ENCODE measurements at places on chromosomes 2 and 18. TPM values are rescaled to one million over a fixed set of nuclear protein-coding genes. Genes with fewer than 3 reads are reported as not detected.
A peak's percentile ranks its signal among the peaks of the same experiment; 100 is the strongest.

Gene SUPT7L
- polyA plus RNA-seq, result 37.7 TPM

Gene CAPN14
- 0.05 TPM for polyA plus RNA-seq

Gene STEAP3
- polyA plus RNA-seq, result 2.3 TPM

Gene DLGAP1
- 2.0 TPM for polyA plus RNA-seq

Gene TMEM17
- 3.0 TPM for polyA plus RNA-seq

Gene PROC
- not detected for polyA plus RNA-seq

Gene MAP3K19
- not detected for polyA plus RNA-seq

Gene AAMP
- 71.1 TPM for polyA plus RNA-seq

DNA sequence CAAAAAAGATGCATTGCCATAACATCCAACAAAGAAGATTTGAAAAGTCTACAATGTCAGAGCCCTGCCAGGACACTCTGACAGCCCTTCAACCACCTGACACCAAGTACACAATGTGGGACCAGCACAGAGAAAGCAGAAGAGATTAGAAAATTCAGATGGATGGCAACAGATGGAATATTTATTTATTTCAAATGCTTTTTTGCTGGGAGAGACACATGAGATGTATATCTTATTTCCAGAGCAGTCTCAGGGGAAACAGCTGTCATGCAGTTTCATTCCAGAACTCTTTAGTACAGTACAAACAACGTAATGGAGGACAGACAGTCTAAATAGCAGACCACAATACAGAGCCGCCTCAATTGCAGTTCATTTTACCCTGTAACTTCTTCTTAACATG, 110.1 kb downstream of the MAIP1 start:
- no peak overlapping the region for H3K4me3 ChIP-seq
- no peak overlapping the region for H3K27ac ChIP-seq
- no peak for DNase-seq
- H3K36me3 ChIP-seq, result no peaks in the 10 kb centered on the region
- H3K27me3 ChIP-seq, result no peaks in the 10 kb centered on the region

GRCh38 chr18:44938720-44939665, 258.3 kb downstream of the SETBP1 start:
- H3K27me3 ChIP-seq, result no peaks in the 10 kb centered on the region
- no peak overlapping the region for H3K27ac ChIP-seq
- no peaks in the 10 kb centered on the region for H3K36me3 ChIP-seq

GRCh38 chr2:60888853-60889252, 7.5 kb downstream of the REL start:
- no peak for DNase-seq
- no peak overlapping the region for H3K4me3 ChIP-seq
- H3K4me1 ChIP-seq, result peaks cover 1% of the 10 kb centered on the region
- H3K27ac ChIP-seq, result no peak overlapping the region
- H3K36me3 ChIP-seq, result no peaks in the 10 kb centered on the region

GRCh38 chr2:133352719-133353118, 215.5 kb downstream of the NCKAP5 start:
- H3K27ac ChIP-seq, result no peak overlapping the region
- no peak overlapping the region for H3K4me3 ChIP-seq
- no peak for DNase-seq
- H3K36me3 ChIP-seq, result no peaks in the 10 kb centered on the region
- no peaks in the 10 kb centered on the region for H3K4me1 ChIP-seq

- H3K4me3 ChIP-seq, result no peak overlapping the region
- no peaks in the 10 kb centered on the region for H3K27me3 ChIP-seq
- no peak for DNase-seq
- H3K4me1 ChIP-seq, result peaks cover 5% of the 10 kb centered on the region
- H3K36me3 ChIP-seq, result no peaks in the 10 kb centered on the region
Measured at GRCh38 chr2:120442923-120443571, 97.1 kb downstream of the INHBB start.

DNA sequence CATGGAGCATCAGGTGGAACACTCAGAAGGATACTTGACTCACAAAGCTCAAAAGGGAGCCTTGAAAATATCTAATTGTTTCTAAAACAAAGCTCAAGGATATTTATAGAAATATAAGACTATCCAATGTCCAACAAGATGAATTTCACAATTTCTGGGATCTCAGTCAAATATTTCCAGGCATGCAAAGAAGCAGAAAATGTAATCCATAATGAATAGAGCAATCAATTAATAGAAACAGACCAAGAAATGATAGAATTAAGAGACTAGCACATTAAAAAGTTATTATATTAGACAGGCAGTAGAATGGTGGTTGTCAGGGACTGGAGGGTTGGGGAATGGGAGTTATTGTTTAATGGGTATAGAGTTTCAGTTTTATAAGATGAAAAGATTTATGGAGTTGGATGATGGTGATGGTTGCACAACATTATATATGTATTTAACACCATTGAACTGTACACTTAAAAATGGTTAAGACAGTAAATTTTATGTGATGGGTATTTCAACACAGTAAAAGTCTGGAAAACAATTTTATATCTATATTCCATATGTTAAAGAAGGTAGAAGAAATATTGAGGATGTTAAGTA, 189.9 kb upstream of the PIEZO2 start:
- no peaks in the 10 kb centered on the region for H3K27me3 ChIP-seq
- H3K27ac ChIP-seq, result no peak overlapping the region
- H3K36me3 ChIP-seq, result no peaks in the 10 kb centered on the region
- no peaks in the 10 kb centered on the region for H3K4me1 ChIP-seq
- H3K4me3 ChIP-seq, result no peak overlapping the region

DNA sequence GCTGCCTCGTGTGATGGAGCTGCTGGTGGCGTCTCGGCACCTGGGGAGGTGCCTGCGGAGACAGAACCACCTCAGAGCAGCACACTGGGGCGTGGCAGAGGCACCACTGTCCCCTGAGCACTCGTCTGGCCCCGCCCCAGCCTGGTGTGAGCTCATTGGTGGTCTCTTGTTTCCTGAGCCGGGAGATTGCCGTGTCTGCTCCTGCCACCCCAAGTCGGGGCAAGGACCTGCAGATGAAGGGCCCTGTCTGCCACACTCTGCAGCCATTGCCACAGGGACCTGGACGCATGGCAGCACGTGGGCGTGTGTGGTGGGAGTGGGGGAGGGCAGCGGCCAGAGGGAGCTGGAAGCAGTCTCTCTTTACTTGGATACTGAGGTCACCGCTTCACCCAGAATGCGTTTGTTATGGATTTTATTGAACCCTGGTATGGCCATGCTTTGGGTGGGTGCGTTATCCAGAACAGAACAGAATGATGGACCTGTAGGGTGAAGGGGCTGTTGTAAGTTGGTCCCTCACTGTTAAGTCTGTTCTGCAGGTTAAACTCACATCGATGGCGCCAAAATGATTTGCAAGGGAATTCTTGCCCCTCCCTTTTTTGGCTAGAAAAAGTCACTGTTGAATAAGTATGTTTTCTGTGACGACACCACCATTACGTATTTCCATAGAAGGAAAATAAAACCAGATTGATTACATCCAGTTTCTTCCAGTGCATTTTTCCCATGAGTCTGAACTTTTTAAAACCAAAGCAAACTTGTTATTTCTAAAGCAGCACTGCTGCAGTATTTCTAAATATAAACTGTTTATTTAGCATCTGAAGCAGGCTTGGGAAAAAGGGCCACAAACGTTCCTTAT, 92.0 kb downstream of the USP40 start:
- H3K4me3 ChIP-seq, result no peak overlapping the region
- DNase-seq, result peak; percentile 26
- H3K27ac ChIP-seq, result peak overlapping the region; percentile 24
- peaks cover 7% of the 10 kb centered on the region for H3K4me1 ChIP-seq
- H3K36me3 ChIP-seq, result no peaks in the 10 kb centered on the region
- no peaks in the 10 kb centered on the region for H3K27me3 ChIP-seq

- DNase-seq, result no peak
- peaks cover 2% of the 10 kb centered on the region for H3K4me1 ChIP-seq
- H3K36me3 ChIP-seq, result no peaks in the 10 kb centered on the region
- no peak overlapping the region for H3K27ac ChIP-seq
- H3K27me3 ChIP-seq, result no peaks in the 10 kb centered on the region
Measured at GRCh38 chr2:128472789-128473174, 154.1 kb upstream of the HS6ST1 start.

GRCh38 chr2:85732467-85733120, 21.2 kb upstream of the ATOH8 start:
- no peak overlapping the region for H3K27ac ChIP-seq
- H3K4me1 ChIP-seq, result peaks cover 2% of the 10 kb centered on the region
- H3K36me3 ChIP-seq, result no peaks in the 10 kb centered on the region

All from ovary (tissue), 10 donors.